Type B pancreatic cell (in vitro differentiated cells): ENCODE measurements at places on chromosomes 13 and 19. TPM values are rescaled to one million over a fixed set of nuclear protein-coding genes. Genes with fewer than 3 reads are reported as not detected.

DNA sequence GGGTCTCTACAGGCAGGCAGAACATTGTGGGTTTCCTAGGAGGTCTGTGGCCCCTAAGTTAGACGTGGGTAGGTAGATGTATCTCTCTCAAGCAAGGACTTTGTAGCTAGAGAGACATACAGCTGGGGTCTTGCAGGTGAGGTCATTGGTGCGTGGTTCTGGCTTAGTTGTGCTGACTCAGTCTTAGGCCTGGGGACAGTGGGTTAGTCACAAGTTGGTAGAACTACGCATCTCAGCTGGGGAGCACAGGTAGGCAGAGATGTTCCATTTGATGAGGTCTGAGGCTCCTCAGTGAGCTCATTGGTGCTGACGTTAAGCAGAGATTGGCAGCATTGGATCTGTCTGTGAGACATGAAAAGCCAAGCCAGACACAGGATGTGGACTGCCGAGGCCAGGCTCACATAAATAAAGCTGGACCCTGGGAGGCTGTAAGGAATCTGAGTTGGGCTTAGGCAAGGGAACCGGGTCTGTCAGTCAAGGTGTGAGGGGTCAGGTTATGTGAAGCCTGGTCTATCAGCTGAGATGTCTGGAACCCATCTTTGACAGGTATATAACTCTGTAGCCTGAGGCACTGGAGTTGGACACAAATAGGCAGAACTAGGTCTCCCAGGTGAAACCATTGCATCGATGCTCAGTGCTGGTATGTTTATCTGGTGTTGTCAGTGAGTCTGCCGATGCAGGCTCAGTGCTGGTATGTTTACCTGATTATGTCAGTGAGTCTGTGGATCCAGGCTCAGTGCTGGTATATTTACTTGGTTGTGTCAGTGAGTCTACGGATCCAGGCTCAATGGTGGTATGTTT lies 17.4 kb upstream of the PDCD2L start:
- DNase-seq = no peak

GRCh38 chr13:64234255-64234654 lies 2818.6 kb upstream of the PCDH20 start:
- no peak for DNase-seq

- no peak for DNase-seq
Measured at GRCh38 chr13:51605698-51606097, 21.4 kb downstream of the WDFY2 start.

DNA sequence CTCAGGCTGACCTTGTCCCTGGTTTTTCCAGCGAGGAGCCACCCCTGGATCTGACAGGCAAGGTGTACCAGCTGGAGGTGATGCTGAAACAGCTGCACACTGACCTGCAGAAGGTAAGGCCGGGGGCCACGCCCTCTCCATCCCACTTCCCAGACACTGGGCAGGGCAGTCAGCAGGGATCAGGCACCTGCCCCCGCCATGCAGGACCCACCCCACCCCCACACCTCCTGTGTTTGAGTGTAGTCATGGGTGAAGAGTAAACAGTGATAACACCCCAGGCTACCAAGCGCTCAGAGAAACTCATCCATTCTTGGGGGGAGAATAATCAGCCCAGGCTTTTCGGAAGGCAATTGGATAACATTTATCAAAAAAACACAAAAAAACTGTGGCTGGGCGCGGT lies 19.9 kb downstream of the DPF1 start:
- no peak for DNase-seq

DNA sequence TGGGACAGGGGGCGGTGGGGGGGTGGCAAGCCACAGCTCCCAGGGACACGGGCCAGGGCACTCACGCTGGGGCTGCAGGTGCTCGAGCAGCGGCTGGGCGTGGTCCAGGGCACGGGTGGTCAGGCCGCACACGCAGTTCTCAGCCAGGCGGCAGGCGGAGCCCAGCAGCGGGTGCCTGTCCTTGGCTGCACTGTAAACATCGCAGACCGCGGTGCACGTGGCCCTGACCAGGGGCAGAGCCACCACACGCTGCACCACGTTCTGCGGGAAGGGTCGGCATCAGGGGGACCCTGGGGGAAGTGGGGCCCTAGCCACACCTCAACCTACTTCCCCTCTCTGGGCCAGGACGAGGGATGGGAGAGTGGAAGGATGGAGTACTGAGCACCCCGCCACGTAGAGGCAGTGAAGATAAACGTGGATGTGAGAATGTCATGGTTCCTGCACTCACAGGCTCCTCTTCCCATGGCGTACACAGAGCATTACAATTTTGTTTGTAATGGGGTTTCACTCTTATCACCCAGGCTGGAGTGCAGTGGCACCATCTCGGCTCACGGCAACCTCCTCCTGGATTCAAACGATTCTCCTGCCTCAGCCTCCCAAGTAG lies 3.4 kb downstream of the PLIN5 start:
- DNase-seq = no peak

Gene OR10H3
- total RNA-seq = not detected in 2 replicates
